GM19239 (cell line): ENCODE measurements at places on chromosomes 7 and 10.

DNA sequence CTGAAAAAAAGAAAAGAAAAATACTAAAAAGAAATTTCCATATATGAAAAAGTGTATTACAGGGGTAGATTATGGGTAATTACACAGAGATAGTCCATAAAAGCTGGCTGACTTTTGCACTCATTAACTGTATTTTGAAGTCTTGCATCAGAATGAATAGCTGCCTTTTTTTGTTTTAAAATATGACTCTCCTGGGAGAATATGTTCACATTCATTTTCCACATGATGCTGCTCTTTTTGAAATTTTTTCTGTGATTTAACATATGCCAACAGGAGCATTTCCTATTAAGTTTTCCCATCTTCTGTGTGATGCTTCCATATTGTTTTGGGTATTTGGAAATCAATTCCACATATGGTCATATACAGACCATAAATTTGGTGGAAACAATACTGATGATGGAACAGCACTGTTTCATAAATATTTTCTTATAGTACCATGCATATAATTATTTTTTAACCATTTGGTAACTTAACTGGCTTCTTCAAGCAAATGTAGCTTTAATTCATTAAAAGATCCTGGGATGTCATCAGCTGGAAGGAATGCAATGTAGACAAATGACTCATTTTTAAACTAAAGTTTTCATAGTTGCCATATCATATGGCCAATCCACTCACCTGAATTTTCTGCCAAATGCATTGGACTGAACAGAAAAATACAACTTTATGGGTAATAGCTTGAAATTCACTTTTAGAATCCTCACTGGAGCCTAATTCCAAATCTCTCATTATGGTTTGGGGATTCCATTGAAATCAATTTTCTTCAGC lies 313.9 kb upstream of the GLI3 start:
- DNase-seq, result no peak

GRCh38 chr10:103855852-103856796 lies 748 bp upstream of the SH3PXD2A start:
- no peak for DNase-seq

DNA sequence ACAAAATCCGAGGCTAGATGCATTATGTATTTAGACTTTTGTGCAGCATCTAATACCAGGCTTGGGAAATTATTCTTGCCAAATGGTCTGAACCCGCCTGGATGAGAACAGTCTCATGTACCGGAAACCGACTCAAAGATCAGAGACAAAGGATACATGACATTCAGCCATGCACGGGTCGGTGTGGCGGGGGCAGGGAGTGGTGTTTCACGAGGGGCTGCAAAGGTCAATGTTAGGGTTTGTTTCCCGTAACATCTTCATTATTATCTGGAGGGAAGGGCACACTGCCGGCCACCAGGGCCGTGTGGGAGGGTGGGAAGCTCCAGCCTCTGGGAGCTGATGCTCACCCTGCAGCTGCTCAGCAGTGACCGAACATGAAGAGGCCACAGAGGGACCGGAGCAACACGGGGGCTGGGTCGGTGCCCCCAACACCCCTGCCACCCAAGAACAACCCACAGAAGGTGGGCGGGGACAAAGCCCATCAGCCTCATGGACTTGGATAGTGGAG lies 23.1 kb downstream of the CNPY1 start:
- DNase-seq, result no peak

DNA sequence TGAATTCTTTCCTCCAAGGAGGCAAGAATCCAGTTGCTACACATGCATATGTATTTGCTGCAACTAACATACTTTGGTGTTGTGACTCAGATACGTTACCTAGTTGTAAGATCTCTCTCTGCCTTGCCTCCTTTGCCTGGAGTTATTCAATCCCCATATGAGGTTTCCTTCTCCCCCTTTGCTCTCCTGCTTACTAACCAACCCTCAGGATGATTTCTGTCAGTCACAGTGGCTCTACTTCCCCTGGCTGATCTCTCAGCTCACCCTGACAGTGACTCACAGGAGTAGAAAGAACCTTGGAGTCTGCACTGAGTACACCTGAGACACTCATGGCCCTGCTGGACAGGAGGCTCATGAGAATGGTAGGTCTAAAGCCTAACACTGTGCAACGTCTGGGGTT lies 92.0 kb downstream of the TMEM106B start:
- DNase-seq, result no peak

GRCh38 chr10:28263136-28263857 lies 39.6 kb downstream of the MPP7 start:
- no peak for DNase-seq
